Activated CD8-positive, alpha-beta memory T cell treated with anti-CD3 and anti-CD28 coated beads, Interleukin-2, amount 50 U/mL, for 48 hours (primary cell): ENCODE measurements at places on chromosomes 3 and 15.

GRCh38 chr3:19931180-19931692, 2.8 kb downstream of the EFHB start:
- DNase-seq = peak; percentile 62

GRCh38 chr15:100349696-100350433, 8.1 kb upstream of the ADAMTS17 start:
- DNase-seq = peak; percentile 97

GRCh38 chr15:57792724-57793449, 86.4 kb downstream of the POLR2M start:
- no peak for DNase-seq

DNA sequence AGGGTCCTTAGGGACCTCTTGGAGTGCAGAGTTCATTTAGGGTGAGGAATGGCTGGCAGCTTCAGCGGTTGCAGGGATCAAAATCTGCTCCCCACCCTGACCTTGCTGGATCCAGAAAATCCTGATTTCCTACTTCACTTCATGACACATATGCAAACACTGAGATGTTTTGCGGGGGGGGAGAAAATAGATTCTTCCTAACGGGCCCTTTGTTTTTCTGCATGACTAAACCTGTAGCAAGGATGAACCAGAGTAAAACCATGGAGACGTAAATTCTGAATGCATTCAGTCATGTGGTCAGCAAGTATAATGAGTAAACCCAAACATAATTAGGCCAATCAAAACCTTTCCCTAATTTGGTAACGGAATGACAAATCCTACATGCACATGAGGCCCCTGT, 20.0 kb upstream of the RBP1 start:
- DNase-seq = no peak

GRCh38 chr15:83380059-83380458, 67.1 kb upstream of the SH3GL3 start:
- DNase-seq = no peak
